Thoracic aorta (tissue), 2 donors: ENCODE measurements at places on chromosomes 5 and 9. TPM values are rescaled to one million over a fixed set of nuclear protein-coding genes. Genes with fewer than 3 reads are reported as not detected.

Gene NR5A1
- not detected for total RNA-seq

DNA sequence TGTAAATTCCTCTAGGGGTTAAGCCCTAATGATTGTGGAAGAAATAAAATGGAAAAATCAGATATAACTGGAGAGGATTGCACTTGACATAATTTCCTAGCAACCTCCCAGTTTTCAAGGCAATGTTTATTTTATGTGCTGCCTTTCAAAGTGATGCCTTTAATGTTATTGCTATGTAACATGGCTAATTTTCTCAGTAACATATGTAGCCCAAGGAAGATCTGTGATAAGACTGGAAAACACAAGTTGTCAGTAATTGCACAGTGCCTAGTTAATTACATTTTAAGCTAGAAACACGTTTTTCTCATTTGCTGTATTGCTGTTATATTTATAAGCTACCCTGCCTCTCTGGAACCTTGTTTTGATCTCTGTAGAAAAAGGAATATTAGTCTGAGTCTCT, 49.2 kb upstream of the KCNN2 start:
- DNase-seq: no peak

DNA sequence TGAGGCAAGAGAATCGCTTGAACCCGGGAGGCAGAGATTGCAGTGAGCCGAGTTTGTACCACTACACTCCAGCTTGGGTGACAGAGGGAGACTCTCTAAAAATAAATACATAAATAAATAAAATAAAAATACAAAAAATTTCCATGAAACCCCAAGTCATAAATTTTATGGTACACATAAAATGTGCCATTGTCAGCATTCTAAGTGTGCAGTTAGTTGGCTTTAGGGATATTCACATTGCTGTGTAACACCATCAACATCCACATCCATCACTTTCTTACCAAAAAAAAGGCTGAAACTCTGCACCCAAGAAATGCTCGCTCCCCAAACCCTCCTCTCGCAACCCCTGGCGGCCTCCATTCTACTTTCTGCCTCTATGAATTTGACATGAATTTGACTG, 135.2 kb downstream of the GAPVD1 start:
- DNase-seq: no peak

DNA sequence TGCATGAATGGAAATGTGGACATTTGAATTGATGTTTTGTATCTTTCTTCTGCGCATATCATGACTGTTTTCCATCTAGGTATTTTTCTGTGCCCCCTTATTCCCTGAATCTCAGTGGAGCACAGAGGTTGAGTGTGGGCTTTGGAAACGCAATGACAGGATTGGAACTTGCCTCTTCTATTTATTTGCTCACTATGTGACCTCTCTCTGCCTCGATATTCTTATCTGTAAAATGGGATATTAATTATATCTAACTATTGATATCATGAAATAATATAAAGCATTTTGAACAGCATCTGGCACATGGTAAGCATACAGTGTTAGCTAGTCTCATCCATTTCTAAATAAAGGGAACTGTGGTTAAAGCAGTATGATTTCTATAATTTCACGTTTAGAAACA, 26.0 kb downstream of the HABP4 start:
- DNase-seq: no peak

Gene COL23A1
- 1.5 TPM for total RNA-seq

Gene PAPPA
- 7.4 TPM for total RNA-seq

- DNase-seq: no peak
Observed at GRCh38 chr5:174951151-174951780, 226.9 kb downstream of the MSX2 start.

DNA sequence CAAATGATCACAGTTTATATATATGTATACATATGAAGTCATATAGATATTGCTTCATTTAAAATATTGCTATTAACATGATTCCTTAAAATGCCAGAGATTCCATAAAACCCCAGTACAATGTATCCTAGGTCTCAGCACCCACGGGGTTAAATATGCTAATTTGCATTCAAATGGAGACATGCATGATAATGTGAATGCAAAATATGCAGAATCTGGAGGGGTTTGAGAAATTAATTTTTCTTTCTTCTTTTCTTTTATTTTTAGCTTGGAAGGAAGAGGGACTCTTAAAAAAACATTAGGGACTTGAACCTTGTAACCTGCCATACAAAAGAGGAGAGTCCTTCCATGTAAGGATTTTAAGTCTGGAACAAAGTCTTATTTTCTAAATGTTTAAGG, 211.9 kb downstream of the MEF2C start:
- DNase-seq: no peak

Gene FOXD4L4
- total RNA-seq: not detected

DNA sequence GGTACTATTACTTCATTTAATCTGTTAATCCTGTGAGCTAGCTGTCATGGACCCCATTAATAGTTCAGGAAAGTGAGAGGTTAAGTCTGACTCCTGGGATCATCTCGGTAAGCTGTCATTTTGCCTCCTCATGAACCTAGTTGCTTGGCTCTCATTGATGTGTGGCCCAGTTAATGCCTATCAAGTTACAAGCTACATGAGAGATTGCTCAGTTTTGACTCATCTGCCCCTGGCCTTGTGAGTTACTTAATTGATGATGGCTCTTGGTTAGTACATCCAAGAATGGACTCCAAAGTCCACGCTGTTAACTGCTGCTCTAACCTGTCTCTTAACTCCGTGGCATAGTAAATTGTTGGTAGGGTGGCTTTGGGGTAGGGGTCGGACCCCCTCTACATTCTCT, 23.9 kb downstream of the LARP1 start:
- DNase-seq: no peak

DNA sequence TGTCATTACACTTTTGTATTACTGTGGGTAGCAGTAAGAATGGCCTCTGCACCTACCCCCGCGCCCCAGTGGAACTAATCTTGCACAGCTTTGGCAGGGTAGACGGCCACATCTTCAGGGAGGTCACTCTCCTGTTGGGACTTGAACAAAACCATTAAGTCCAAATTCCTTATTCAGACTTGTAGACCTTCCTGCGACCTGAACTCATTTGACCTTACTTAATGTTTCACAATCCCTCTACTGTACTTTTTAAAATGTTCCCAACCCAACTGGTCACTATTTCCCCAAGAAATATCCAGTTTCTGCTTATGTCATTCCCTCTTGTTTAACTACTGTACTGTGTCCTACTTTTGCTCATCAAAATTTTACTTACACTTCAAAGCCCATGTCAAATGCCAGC, 5.3 kb upstream of the FAM120AOS start:
- DNase-seq: no peak

Gene HIGD2A
- total RNA-seq: 57.5 TPM

DNA sequence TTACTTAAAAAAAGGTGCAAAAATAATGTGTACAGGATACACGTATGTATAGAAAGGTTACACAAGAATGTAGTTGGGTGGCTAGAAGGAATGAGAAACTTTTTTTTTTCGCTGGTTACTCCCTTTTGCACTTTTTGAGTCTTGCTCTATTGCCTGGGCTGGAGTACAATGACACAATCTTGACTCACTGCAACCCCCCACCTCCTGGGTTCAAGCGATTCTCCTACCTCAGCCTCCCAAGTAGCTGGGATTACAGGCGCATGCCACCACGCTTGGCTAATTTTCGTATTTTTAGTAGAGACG, 15.8 kb downstream of the FBXW11 start:
- DNase-seq: no peak

Gene BTNL3
- not detected for total RNA-seq

DNA sequence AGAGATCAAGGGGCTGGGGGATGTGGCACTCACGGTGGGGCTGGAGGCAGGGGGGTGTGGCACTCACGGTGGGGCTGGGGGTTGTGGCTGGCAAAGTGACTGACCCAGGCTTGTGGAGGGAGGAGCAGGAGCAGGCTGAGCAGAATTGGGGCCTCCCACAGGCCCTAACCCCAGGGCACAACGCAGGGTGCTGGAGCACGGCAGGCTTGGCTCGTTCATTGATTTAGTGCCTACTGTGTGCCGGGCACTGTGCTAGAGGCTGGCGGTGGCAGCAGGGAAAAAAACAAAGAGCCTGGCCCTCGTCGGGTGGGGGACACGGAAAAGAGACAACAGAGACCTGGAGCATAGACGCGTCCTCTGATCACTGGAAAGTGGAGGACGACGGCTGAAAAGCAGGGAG, 80.9 kb downstream of the HMCN2 start:
- DNase-seq: no peak
